ENCODE measurements at places on chromosomes 2 and 18.

DNA sequence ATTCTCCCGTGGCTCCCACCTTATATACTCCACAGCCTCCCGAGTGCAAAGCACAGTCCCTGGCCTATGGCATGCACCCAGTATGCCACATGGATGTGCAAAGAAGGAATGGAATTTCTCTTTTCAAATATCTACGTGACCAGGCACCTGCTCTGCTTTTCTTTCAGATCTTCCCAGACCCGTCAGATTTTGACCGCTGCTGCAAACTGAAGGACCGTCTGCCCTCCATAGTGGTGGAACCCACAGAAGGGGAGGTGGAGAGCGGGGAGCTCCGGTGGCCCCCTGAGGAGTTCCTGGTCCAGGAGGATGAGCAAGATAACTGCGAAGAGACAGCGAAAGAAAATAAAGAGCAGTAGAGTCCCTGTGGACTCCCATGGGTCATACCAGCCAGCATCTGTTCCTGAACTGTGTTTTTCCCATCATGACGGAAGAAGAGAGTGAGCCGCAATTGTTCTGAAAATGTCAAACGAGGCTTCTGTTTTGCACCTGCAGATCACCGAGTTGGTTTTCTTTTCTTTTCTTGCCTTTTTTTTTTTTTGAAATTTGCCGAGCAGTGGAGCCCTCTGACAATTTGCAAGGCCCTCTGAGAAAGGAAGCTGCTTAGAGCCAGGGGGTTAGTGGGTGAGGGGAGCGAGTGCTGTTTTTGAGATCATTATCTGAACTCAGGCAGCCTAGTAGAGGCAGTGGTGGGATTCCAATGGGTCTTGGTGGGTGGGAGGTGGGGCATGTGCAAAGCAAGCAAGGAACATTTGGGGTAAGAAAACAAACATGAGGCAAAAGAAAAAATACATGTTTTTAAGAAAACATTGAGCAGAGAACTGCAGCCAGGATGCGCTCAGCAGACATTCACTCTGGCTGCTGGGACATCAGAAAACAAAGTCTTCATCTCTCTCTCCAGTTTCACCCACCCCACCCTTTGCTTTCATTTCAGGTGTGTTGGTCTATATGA is 26.2 kb downstream of the LBH start:
- no peak for DNase-seq

DNA sequence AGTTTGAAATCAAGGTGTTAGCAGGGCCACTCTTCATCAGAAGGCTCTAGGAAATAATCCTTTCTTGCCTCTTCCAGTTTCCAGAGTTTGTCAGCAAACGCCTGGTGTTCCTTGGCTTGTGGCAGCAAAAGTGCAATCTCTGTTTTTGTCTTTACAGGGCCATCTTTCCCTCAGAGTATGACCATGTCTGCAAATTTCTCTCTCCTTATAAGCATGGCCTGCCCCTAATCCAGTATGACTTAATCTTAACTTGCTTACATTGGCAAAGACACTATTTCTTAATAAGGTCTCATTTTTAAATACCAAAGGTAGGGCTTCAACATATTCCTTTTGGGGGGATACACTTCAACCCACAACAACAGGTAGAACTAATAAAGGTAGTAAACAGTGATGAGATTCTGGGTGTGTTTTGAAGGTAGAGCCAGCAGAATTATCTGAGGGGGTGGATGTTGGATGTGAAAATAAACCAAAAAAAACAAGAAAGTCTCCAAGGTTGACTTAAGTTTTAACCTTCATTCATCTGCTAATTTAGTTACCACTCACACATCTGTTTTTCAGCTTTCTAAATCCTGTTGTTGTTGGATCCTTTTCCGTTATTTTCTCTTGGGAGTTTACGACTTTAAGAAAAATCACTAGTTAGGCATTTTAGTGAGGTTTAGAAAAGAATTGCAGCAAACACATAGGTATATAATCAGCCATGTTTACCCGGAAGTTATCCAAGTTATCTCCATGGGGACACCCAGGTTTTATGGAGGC is 234.4 kb upstream of the FIGN start:
- no peak for DNase-seq

GRCh38 chr2:179793238-179793637 is 68.2 kb downstream of the ZNF385B start:
- DNase-seq, result no peak

DNA sequence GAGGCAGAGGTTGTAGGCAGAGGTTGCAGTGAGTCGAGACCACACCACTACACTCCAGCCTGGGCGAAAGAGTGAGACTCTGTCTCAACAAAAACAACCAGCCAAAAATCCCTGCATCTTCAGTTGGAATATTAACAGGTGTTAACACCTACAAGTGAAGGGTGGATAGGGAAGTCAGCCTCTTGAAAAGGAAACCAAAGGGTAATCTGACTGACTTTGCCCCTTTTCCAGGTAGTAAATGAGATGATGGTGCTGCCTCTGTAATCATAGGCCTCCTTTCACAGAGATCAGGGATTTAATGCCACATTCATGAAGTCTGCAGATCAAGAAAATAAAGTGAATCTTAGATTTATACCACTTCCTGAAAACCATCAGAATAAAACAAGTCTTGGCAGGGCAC is 133.6 kb downstream of the GALNT1 start:
- DNase-seq, result no peak

DNA sequence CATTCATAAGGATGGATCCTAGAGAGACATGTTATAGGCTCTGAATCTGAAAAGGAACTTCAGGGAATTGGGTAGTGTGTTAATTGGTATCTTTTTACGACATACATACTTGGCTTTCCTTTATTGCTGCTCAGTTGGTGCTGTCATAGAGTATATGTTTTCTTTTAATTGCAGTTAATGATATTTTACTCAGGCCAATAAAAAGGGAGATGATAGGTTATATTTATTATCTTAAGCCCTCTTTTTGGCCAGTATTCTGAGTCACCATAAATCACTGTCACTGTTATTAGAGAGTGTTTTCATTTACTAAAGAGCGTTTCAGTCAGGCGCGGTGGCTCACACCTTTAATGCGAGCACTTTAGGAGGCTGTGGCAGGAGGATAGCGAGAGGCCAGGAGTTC is 47.6 kb downstream of the RALBP1 start:
- peak; percentile 25 for DNase-seq

DNA sequence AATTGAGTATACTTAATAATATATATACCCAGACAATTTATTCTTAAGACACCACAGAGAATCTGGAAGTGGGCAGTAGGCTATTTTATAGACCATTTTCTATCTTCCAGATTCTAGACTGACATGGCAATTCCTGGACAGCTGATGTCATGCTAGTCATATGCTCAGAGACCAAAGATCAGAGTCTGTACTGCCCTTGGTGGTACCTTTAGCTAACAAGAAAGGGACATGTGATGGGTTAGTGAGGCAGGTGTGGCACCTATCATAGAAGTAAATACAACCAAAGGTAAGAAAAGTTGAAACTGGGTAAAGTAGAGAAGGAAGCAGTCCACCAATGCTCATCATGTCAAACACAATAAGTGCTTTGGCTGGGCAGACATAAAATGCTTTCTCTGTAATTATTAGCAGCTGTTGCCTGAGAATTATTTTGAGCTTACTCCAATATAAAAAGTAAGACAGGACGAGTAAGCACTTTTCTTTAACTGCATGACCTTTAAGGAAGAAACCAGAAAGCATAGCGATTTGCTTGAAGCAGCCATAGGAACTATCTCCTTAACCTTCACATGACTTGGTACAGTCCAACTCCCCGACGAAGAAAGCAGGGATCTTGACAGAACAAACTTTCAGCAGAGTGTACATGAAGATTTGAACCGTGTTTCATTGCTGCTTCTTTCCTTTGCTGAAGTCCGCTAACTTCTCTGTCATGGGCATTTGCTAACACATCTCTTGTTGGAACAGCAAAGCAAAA is 47.1 kb downstream of the SLC40A1 start:
- no peak for DNase-seq

- DNase-seq, result no peak
These were observed 521.2 kb upstream of the FANCL start for GRCh38 chr2:58762176-58762781.

DNA sequence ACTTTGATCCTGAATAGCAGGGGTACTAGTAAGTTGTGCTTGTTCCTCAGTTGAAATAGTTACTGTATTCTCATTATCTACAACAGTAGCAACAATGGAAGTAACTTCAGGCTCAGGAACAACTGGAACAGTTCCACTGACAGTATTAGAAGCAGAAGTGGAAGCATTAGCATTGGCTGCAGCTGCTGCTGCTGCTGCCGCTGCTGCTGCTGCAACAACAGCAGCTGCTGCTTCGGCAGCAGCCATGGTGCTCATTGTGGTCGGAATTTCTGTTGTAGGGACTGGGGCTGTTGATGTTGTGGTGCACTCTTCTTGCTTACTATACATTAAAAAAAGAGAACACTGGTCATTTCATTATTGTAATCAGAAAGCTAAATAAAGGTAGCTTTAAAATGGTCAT is 40.8 kb downstream of the PRPF40A start:
- no peak for DNase-seq

- no peak for DNase-seq
These were observed 35.0 kb downstream of the SNED1 start for GRCh38 chr2:241033336-241033987.

GRCh38 chr2:241950413-241951315 is 81.1 kb downstream of the RTP5 start:
- no peak for DNase-seq

- DNase-seq, result no peak
These were observed 172.9 kb upstream of the SETBP1 start for GRCh38 chr18:44507729-44508325.

Measured in NCI-H1417 treated with DMSO at 0.1 percent for 48 hours (cell line).